Mucosa of descending colon (tissue), 3 donors: ENCODE measurements at places on chromosomes 6 and 20. TPM values are rescaled to one million over a fixed set of nuclear protein-coding genes. Genes with fewer than 3 reads are reported as not detected.
A peak's percentile ranks its signal among the peaks of the same experiment; 100 is the strongest.

The STX11 gene
- 2.7 TPM for total RNA-seq

The DOK5 gene
- total RNA-seq, result 0.67 TPM

The KIFC1 gene
- total RNA-seq, result 6.3 TPM

The CPXM1 gene
- 7.1 TPM for total RNA-seq

The MAFB gene
- 17.7 TPM for total RNA-seq

The HSP90AB1 gene
- total RNA-seq, result 322 TPM

The RSPO3 gene
- total RNA-seq, result 9.1 TPM

The TCF19 gene
- total RNA-seq, result 7.3 TPM

The SERINC1 gene
- 201 TPM for total RNA-seq

The SRXN1 gene
- 18.9 TPM for total RNA-seq

The CRISP3 gene
- not detected for total RNA-seq

DNA sequence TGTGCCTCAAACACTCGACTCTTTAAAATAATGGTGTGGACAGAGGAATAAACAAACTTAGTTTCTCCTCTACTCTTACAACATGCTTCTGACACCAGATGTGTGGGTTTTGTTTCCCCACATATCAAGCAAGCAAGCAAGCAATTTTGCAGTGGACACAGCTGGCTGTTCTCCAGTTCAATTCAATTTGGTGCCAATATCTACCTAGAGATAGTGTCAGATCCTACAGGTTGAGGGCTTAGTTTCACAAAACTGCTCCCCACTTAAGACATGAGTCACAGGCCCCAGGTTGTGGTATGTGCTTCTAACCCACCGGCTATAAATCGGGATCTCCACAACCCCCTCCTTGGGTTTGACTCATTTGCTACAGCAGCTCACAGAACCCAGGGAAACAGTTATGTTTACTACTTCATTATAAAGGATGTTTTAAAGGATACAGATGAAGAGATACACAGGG is 131.4 kb upstream of the TRAF3IP2 start:
- no peak for DNase-seq

DNA sequence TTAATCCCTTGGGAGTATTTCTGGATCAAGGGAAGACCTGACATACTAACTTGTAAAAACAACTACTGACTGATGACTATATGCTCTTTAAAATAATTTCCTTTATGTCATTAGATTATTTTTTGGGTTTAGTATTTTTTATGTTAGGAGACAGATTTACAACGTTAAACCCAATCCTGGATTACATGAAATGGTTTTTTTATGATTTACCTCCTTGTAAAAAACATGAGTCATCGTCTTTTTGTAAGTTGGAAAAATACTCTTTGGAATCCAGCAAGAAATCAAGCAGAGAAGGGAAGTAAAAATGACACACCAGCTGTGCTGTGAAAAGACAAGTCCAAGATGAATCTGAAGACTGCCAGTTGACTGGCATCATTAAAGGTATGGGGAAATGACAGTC is 6.7 kb downstream of the STK4 start:
- no peak for DNase-seq

- DNase-seq, result no peak
Observed at GRCh38 chr6:54086439-54086838, 24.8 kb upstream of the MLIP start.

- no peak for DNase-seq
Observed at GRCh38 chr6:14542670-14543366, 425.2 kb downstream of the CD83 start.

DNA sequence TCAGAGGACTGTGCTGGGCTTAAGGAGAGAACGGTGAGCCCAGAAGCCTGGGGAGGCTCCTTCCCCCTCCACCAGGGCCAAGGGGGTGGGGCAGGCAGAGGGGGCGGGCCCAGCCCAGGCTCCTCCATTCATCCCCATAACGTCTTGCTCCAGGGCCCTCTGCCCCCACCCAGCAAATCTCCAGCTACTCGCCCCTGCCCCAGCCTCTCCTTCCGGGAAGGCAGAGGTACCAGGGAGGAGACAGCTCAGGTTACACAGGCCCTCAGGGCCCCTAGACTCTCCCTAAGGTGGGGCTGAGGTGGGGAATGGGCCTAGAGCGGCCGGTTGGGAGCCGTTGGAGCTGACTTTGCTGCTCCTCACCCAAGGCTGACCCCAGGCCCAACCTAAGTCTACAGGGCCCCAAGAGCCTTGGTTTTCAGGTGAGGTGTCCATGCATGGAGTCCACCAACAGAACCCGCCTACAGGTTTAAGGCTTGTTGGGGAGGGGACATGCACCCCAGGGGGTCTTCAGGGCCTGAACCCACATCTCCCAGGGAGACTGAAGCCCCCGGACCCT is 1.2 kb downstream of the LAMA5 start:
- DNase-seq, result peak; percentile 50

- DNase-seq, result no peak
Observed at GRCh38 chr6:42260972-42261371, 43.3 kb upstream of the MRPS10 start.

DNA sequence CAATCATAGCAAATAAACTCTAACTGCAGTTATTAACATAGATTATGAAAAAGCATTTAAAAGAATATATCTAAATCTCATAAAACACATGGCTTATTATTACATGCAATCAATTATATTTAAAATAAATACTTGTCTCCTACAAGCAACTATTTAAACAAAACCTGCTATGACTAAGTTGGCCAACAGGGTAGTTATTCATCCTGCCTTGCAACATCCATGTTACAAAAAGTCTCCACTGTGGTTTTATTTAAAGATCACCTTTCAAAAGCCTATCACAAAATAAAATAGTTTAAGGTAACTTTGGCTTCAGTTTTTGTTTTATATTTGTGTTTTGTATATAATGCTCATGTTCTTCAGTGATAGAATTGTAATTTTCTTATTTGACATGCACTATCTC is 1127.0 kb upstream of the MAP3K7 start:
- no peak for DNase-seq

GRCh38 chr6:109239651-109240321 is 142.5 kb downstream of the CD164 start:
- DNase-seq, result no peak

GRCh38 chr20:5674176-5674660 is 76.0 kb upstream of the SHLD1 start:
- DNase-seq, result no peak

DNA sequence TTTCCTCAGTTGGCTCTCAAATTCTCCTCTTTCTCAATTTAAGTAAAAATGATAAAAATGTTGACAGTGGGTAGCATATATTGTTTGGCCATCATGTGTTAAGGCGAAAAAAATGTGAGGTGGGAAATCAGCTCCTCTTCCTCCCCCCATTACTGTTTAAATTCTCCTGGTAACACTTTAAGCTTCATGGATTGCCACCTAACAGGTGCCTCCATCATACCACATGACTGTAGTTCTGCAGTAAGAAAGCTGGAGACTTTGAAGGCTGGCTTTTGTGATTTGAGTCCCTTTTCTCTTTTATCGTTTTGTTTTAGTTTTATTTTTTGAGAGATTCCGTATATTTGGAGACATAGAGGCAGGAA is 1.2 kb downstream of the ZFAND3 start:
- DNase-seq, result no peak

DNA sequence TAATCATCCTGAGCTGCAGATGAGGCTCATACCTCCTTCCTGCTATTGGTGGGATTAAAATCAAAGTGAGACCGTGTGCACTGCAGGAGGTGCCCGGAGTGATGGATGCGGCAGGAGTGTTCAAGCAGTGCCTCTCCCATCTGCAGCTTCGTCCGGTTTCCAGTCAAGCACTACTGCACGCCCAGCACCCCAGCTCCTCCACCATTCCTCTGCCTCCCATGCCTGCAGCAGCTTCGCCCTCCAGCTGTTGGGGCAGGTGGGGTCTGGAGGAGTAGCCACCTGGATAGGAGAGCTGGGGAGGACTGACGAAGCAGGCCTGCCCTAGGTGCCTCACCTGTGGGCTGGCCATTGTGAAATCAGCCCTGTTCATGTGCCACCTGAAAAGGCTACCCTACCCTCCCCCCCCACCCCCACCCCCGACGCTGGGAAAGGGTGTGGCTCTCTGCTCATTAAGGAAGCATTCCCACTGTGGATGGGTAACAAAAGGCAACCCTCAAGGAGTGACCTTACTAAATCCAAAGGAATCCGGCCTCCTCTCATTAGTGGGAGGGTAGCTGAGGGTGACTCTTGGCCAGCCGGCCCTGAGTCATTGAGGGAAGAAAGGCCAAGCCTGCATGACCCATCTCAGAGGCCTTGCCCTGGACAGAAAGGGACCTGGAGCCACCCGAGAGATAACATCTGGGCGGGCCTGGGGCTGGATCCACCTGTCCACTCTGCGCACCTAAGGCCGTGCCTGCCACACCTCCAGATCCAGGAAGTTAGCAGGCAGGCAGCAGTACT is 115.9 kb upstream of the ARMC2 start:
- peak; percentile 43 for DNase-seq

- DNase-seq, result no peak
Observed at GRCh38 chr6:18432619-18433018, 45.5 kb downstream of the RNF144B start.

- DNase-seq, result no peak
Observed at GRCh38 chr6:104788400-104788799, 71.3 kb downstream of the HACE1 start.

DNA sequence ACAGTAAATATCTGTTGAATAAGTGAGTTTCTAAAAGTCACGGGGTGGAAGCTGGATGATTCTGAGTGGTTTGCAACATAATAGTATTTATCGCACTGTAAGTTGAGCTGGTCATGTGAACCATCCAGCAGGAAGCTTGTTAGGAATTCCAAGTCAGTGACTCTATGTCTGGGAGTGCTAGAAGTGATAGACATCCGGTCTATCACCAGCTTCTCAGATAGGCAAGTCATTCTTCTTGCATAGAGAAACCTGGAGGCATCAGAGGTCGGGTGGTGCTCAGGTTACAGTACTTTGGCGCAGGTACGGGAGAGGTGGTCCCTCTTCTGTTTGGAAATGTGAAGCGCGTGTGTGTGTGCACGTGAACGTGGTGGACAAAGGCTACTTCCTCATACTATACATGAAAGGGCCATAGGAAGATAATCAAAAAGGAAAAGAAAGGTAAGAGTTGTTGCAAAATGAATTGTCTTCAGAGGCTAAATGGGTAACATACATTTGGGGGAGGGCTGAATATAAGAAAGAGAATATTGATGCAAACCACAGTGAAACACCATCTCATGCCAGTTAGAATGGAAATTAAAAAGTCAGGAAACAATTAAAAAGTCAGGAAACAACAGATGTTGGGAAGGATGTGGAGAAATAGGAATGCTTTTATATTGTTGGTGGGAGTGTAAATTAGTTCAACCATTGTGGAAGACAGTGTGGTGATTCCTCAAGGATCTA is 299.3 kb upstream of the ZFP64 start:
- no peak for DNase-seq

DNA sequence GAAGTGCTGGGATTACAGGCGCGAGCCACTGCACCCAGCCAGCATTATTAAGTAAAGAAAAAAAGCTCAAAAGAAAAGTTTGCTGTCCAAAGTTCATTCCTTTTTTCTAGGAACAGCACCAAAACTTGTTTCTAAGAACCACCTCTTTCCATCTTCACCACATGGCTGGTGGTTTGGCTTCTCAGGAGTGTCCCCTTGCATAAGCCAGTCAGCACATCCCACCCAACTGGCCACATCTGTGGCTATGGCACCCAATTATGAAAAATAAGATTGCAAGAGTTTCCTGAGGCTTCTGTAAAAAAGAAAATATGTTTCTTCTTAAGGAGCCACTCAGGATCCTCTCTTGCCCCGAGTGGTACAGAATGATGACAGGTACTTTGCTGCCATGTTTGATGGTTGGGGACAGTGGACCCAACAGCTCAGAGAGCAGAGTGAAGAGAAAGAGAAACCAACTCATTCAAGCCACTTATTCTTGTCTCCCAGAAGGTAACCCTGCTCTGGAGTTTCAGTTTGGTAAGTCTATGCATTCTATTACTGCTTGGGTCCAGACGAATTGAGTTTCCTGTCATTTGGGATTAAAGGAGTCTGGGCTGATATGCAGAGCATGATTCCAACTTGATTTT is 65.3 kb downstream of the PSMB1 start:
- DNase-seq, result no peak

GRCh38 chr6:79602859-79603258 is 28.3 kb upstream of the SH3BGRL2 start:
- no peak for DNase-seq

DNA sequence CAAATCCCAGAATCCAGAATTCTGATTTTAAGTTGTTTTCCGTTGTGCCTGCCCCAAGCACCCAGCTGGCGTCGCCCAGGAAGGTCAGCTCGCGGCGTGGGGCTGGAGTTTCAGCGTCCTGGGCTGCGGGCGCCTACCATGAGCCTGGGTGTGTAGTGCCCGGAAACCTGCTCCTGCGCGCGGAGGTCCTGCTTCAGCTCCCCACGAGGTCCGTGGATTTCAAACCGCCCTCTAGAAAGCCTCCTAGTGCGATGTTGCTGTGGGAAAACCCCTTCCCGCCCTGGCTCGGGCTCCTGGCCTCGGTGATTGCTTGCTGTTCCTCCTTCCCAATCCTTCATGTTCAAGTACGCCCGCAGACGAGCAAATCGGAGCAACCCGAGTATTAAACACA is 51.3 kb upstream of the NRN1 start:
- no peak for DNase-seq

DNA sequence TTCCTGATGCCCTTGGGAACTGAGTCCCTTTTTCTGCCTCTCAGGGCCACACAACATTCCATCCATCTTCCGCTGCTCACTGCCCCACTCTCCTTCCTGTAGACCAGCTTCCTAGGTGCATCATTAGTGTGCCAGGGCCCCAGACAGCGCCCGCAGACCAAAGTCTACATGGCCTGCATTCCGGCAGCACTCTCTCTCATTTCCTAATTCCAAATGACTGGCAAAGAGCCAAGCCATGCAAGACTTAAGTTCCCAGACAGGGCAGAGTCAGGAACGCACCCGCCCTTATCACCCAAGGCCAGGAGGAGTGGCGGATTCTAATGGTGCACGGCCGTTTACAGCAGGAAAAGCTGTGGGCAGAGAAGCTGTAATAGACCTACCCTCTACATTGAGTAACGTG is 159.8 kb upstream of the ARID1B start:
- DNase-seq, result peak; percentile 90

- DNase-seq, result no peak
Observed at GRCh38 chr6:135013211-135013610, 41.4 kb downstream of the HBS1L start.

- DNase-seq, result no peak
Observed at GRCh38 chr20:11734431-11734830, 183.3 kb upstream of the BTBD3 start.

- DNase-seq, result no peak
Observed at GRCh38 chr20:23303325-23304102, 47.1 kb upstream of the NXT1 start.

DNA sequence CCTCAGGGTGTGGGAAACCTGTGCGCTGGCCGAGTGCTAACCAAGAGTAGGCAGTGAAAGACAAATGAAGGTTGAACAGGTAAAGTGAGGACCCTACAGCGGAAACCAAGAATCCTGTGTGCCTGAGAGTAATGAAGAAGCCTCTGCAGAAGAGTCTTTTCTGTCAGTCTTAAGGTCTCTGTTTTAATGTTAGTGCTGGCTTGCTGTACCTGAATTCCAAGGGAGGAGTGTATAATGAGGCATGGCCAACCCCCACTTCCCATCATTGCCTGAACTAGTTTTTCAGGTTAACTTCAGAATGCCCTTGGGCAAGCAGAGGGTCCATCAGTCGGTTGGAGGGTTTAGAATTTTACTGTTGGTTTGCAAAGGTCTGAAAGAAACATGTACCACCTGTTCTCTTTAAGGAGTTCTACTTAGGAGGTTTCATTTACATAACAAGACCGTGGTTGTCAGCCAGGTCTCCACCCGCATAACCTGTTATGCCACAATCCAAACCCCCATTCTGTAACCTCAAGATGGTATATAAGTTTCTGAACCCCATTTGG is 589 bp upstream of the PDCD2 start:
- no peak for DNase-seq
